ENCODE measurements at places on chromosomes 12 and 14.

DNA sequence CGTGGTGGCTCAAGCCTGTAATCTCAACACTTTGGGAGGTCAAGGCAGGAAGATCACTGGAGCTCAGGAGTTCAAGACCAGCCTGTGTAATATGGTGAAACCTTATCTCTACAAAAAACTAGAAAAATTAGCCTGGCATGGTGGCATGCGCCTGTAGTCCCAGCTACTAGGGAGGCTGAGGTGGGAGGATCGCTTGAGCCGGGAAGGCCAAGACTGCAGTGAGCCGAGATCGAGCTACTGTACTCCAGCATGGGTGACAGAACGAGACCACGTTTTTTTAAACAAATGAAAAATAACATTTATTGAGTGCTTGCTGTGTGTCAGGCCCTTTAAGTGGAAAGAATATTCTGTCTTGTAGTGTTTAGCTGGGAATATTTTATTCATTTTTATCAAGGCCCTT, 26.6 kb upstream of the CLMN start:
- no peak for DNase-seq

GRCh38 chr14:23025151-23025814, 9.4 kb downstream of the PSMB5 start:
- no peak for DNase-seq

- DNase-seq: no peak
Observed at GRCh38 chr14:39232554-39233415, 930 bp upstream of the MIA2 start.

GRCh38 chr14:82134411-82134810, 600.8 kb upstream of the SEL1L start:
- no peak for DNase-seq

- DNase-seq: no peak
Observed at GRCh38 chr14:43706900-43707299, 800.2 kb downstream of the FSCB start.

- no peak for DNase-seq
Observed at GRCh38 chr12:58539295-58539694, 381.0 kb downstream of the LRIG3 start.

- DNase-seq: no peak
Observed at GRCh38 chr12:62166525-62166924, 93.7 kb upstream of the USP15 start.

DNA sequence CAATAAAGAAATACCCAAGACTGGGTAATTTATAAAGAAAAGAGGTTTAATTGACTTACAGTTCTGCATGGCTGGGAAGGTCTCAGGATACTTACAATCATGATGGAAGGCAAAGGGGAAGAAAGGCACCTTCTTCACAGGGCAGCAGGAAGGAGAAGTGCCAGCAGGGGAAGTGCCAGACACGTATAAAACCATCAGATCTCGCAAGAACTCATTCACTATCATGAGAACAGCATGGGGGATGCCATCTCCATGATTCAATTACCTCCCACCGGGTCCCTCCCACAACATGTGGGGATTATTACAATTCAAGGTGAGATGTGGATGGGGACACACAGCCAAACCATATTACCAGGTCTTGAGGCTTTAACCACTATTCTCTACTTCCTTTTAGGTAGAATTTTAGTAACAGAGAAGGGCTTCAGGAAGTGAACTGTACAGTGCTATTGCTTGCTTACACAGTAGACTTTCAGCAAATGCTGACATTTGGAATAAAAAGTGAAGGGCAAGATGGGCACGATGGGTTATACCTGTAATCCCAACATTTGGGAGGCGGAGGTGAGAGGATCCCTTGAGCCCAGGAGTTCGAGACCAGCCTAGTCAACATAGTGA, 40.8 kb upstream of the OR4E1 start:
- DNase-seq: no peak

- DNase-seq: no peak
Observed at GRCh38 chr12:11941606-11942337, 129.0 kb upstream of the BCL2L14 start.

GRCh38 chr12:97404543-97404942, 58.1 kb upstream of the RMST start:
- no peak for DNase-seq

DNA sequence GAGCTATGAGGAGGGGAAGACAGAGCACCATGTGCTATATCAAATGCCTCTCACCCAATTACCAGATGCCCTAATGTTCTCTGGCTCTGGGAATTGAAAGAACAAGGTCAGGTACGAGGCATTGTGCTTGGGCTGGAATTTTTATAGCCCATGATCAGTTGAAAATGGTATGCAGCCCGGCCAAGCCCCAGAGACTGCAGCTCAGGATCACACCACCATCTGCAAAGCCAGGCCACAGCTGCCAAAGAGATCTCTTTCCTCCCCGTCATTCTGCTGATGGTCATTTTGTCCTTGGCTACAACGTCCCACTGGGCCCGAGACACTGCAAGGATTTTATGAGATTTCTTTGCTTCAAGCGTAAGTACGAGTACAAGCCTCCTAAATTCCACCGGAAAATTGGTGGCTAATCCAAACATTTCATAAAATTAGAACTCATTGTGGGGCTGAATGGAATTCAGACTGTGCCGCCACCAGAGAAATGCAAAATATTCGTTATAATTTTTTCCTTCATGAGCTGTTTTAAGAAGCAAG, 15.1 kb downstream of the NUAK1 start:
- no peak for DNase-seq

All from GOT3 (cell line).